ENCODE measurements at places on chromosomes 3 and 15. TPM values are rescaled to one million over a fixed set of nuclear protein-coding genes. Genes with fewer than 3 reads are reported as not detected.

Gene ANKRD34C
- not detected for total RNA-seq

Gene FSIP1
- 0.58 TPM for total RNA-seq

Gene IQSEC1
- 53.5 TPM for total RNA-seq

Gene CRABP1
- total RNA-seq, result not detected

Gene EXOG
- 32.4 TPM for total RNA-seq

Gene GPR62
- total RNA-seq, result 0.10 TPM

Gene ADPGK
- 63.1 TPM for total RNA-seq

Gene PLCD1
- total RNA-seq, result 15.4 TPM

Gene ERC2
- total RNA-seq, result 0.35 TPM

Gene GPR171
- total RNA-seq, result 101 TPM

Gene CYP8B1
- not detected for total RNA-seq

Gene SAMMSON
- not detected for total RNA-seq

Gene C3orf18
- 32.5 TPM for total RNA-seq
